ENCODE measurements at places on chromosomes 1 and 21.

- DNase-seq: no peak
Measured at GRCh38 chr1:232676307-232676706, 46.4 kb upstream of the SIPA1L2 start.

DNA sequence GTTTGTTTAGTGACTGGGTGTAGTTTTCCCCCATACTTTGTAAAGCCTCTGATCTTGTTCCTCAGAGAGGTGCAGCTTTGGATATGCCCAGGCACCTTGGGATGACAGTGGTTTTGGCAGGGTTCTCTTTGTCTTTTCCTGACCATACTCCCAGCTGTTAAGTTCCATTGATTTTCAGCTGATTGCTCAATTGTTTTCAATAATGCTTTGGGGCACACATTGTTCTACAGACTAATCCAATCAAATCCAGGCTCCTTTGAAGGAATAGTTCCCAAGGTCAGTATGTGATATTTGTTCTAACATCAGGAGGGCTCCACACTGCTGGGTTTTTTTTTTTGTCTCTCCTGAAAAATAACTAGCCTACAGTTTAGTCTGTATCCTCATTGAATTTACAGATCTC lies 24.8 kb downstream of the PPP2R5A start:
- no peak for DNase-seq

DNA sequence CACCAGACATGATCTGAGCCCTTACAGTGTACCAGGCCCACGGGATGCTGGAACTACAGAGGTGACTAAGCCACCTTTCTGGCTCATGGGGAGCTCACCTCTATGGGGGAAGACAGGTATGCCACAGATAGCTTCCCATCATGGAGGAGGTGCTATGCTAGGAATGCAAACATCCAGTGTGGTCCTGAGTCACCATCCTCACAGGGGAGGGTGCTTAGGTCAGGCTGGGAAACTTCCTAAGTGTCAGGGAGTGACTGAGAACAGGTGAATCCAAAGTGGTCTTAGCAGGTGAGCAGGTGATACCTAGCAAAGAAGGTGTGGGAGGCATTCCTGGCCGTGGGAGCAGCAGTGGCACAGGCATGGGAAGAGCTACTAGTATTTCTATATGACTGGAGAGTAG lies 8.6 kb upstream of the RASSF5 start:
- DNase-seq: no peak

GRCh38 chr21:32143241-32143939 lies 135.5 kb downstream of the MIS18A start:
- no peak for DNase-seq

GRCh38 chr1:53037159-53037558 lies 24.9 kb upstream of the PODN start:
- no peak for DNase-seq

All from HS-5 (cell line).